ENCODE measurements at places on chromosomes 16 and 17.

DNA sequence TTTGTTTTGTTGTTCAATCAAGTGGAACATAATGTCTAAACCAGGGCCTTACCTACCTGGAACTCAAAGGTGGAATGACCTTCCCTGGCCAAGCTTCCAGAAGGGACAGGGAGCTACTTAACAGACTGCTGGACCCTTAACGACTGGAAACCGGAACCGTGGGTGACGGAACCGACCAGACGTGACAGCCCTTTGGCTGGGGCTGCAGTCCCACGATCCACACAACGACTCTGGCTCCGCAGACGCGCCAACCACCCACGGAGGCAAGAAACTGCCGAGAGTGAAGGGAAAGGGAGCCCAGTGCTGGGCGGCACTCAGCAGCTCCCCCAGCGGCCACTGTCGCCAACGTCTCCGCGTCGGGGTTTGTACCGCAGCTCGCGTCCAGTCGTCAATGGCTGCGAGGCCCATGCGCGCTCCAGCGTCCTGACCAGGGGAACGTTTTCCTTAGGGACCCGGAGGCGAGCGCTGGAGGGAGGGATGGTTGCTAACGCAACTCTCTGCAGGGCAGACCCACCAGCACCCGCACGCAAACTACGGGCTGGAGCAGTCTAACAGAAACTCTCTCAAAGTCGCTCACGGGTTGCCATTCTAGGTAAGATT lies 5.5 kb upstream of the KIF22 start:
- peak; percentile 38 for DNase-seq

DNA sequence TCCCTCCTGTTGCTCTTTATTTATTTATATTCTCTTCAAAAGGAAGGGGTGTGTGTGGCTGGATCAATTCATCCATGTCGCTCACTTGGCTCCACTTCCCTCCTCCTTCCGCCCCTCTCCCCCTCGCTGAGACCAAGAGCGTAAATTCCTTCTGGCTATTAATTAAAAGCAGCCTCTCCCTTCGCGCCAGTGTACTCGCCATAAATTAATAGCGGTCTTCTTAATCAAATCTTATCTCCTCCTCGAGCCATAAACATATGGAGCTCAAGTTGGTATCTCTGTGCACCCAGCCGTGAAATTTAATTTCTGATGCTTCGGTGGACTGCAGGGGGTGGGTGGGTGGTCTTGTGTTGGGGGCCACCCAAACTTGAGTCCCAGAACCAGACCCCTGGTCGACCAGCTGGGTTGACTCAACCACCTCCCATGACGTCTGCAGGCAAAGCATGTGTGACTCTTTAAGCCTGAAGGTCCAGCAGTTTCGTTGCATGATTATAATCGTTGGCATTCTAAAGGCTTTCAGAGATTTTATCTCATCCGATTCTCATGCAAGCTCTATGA lies 57.9 kb downstream of the SDK2 start:
- no peak for DNase-seq

DNA sequence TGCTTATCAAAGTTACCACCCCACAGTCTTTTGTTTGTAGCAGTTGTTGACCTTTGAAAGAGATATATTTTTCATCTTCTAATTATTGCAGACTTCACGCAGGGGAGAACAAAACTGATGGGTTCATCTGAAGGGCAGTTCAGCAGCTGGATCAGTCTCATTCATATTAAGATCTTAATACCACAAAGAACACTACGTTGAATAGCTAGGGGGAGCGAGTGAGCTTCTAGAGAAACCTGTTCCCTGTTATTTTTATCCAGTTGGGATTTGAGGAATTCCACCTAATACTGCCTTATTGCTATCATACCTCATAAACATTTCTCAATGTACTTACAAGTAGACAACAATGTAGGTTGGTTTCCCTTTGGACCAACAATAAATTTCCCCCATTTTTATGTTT lies 306.1 kb upstream of the KIF2B start:
- DNase-seq = no peak

- no peak for DNase-seq
Observed at GRCh38 chr17:33551911-33552310, 258.8 kb upstream of the ASIC2 start.

DNA sequence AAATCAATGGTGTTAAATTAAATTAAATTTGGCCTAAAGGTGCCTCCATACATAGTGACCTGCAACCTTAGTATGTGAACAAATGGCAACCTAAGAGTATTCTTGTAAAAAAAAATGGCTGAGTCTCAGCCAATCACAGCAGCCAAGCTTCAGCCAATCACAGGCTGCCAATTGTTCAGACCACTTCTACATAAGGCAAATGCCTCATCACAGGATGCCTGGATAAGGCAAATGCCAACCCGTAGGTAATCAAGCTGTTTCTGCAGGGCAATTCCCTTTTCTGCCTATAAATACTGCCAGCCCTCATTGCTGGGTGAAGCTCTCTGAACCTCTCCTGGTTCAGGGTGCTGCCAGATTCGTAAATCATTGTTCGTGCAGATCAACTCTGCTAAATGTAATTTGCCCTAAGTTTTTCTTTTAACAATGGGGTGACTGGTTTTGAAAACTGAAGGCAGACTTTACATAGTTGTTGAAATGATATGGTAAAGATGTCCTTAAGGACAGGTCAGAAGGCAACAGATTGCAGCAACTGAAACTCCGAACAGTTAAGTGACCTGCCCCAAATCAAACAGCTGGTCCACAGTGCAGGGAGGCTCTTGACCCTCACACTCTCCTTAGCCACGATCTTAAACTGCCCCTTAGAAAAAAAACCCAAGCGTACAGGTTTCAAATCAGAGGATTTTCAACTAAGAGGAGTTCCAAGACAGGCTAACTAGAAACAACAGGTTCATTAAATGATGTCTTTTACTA lies 50.3 kb downstream of the N4BP1 start:
- DNase-seq = no peak

DNA sequence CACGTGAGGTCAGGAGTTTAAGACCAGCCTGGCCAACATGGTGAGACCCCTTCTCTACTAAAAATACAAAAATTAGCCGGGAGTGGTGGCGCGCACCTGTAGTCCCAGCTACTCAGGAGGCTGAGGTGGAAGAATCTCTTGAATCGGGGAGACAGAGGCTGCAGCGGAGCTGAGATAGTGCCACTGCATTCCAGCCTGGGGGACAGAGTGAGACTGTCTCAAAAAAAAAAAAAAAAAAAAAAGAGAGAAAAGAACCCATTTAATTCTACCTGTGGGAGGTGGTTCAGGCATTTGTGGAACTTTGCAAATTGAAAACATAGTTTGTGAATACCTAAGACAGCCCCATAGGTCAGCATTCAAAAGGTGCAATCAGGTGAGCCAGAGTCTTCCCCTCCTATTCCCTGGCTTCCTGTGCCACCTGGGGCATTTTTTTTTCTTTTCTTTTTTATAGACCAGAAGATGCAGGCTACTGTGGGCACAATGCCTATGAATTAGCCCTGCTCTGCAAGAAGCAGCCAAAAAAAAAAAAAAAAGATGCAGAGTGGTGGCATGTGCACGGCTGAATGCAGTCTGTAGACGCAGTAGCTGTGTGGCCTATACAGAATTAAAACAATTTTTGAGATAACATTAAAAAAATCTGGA lies 9.1 kb upstream of the SOCS3 start:
- no peak for DNase-seq

GRCh38 chr17:14595656-14596055 lies 294.8 kb downstream of the HS3ST3B1 start:
- DNase-seq = no peak

- no peak for DNase-seq
Observed at GRCh38 chr16:70162041-70162451, 11.5 kb upstream of the CLEC18C start.

DNA sequence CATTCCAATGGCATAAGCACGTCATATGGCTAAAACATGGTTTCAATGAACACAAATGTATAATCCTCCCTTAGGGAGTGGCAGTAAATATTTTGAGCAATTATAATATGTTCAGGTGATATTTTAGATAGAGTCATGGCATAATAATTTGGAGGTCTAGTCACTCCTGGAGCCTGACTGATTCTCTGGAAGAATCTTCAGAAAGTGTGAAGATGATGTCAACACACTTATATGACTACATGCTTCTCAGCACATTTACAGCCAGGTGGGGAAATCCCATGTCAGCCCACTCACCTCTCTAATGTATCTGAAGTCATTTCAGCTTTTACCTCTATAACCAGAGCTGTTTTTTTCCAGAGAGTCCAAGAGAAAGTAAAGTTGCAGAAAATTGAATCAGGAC lies 474.8 kb downstream of the SHISA9 start:
- DNase-seq = no peak

DNA sequence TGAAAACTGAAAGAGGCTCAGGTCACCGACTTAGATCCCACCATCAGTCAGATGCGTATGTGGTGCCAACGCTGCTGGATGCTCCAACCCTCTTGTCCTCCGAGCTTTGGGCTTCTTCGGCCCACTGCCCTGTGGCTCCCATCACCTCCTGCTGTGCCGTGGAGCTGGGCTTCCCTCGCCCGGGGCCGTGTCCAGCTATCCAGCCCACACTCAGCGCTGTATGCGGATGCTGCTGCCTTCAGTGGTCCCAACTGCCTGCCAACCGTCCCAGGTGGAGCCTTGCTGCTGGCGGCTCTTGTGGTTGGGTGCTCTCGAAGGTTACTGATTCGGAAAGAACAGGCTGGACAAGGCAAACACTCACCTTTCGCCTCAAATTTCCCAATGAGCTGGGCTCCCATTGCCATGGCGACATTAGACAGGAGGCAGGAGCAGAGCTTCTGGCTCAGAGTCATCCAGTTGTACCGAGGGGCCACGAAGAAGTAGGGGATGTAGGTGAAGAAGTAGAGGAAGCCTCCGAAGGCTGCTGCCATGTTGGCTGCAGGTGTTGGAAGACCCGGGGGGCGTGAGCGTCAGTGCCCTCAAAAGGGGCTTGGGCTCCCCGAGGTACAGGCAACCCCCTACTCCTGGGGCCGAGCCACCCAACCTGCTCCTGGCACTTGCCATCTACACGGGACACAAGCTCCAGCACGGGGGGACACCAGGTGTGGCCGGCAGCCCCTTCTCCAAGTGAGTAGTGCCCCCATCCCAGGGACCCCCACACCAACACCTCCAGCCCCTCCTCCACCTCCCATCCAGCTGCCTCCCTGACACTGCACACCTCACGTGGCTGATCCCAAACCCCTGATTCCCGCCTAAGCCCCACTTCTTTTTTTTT lies 32.2 kb downstream of the ABCA3 start:
- no peak for DNase-seq

DNA sequence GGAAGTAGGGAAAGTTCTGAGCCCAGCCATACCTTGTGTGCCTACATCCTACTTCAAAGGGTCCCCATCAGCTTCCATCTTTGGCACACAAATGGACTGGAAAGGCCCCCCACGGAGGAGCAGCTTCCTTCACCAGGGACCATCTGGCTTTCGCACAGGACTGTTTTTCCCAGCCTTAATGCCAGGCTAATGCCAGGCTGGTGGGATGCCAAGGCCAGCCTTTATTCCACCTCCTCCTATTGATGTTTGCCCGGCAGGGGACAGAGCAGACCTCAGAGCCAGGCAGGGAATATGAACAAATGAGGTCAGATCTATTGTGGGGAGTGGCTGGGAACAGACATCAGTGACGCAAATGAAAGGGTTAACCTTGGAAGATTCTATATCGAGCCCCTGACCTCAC lies 5.7 kb downstream of the GPR179 start:
- no peak for DNase-seq

- peak; percentile 68 for DNase-seq
Observed at GRCh38 chr16:79600638-79601091, at the start of gene MAF. TSS of gene MAF (minus strand) at chr16:79600737. CDS start at chr16:79599902, 835 bp downstream.

DNA sequence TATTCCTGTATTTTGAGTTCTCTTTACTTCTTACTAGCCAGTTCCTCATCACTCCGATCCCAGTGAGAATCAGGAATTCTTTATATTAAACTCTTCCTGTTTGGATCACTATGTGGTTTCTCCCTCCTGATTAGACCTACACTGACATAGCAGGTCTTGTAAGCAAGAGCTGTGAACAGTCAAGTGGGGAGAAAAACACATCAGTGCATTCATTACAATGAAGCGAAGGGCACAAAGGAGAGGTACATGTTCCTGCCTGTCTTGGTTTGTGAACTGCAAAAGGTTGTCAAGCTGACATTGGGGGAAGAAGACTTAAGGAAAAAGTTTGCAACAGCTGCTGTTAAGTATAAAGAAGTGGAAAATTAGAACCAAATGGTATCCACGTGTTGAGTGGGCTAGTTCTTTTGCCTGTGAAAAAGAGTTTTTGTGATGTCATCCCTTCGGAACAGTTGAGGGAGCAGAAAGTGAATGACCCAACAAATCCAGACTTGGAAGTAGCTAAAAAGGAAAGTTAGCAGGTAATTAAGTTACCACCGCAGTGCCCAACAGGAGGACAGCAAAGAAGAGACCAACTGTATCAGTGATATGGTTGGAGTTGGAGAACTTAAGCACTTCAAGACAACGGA lies 23.0 kb upstream of the TRIM25 start:
- DNase-seq = no peak

- no peak for DNase-seq
Observed at GRCh38 chr17:81399481-81400153, 4.4 kb downstream of the BAHCC1 start.

- DNase-seq = no peak
Observed at GRCh38 chr16:51888016-51888415, 658.9 kb downstream of the TOX3 start.

GRCh38 chr16:9630985-9631384 lies 539.5 kb downstream of the HAPSTR1 start:
- no peak for DNase-seq

All from activated gamma-delta T cell (primary cell).